ENCODE measurements at places on chromosomes 6 and 20.

DNA sequence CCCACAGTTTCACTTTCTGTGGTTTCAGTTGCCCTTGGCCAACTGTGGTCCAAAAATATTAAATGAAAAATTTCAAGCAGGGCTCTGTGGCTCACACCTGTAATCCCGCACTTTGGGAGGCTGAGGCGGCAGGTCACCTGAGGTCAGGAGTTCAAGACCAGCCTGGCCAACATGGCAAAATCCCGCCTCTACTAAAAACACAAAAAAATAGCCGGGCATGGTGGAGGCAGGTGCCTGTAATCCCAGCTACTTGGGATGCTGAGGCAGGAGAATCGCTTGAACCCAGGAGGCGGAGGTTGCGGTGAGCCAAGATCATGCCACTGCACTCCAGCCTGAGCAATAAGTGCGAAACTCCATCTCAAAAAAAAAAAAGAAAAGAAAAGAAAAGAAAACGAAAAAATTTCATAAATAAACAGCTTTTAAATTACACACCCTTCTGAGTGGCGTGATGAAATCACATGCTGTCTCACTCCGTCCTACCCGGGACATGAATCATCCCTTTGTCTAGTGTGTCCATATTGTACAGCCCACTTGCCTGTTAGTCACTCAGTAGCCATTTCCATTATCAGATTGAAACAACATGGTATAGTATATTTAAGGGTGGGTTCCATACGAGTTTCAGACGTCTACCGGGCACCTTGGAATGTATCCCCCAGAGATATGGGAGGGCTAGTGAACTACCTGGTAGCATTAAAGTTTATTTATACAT, 11.7 kb downstream of the PTPRK start:
- DNase-seq: peak; percentile 96

- no peak for DNase-seq
These were observed 214.4 kb downstream of the ERMARD start for GRCh38 chr6:169965657-169966311.

- DNase-seq: peak; percentile 95
These were observed 2.5 kb downstream of the TNFRSF6B start for GRCh38 chr20:63698739-63699465.

- no peak for DNase-seq
These were observed 297.3 kb upstream of the IRAK1BP1 start for GRCh38 chr6:78570044-78570443.

DNA sequence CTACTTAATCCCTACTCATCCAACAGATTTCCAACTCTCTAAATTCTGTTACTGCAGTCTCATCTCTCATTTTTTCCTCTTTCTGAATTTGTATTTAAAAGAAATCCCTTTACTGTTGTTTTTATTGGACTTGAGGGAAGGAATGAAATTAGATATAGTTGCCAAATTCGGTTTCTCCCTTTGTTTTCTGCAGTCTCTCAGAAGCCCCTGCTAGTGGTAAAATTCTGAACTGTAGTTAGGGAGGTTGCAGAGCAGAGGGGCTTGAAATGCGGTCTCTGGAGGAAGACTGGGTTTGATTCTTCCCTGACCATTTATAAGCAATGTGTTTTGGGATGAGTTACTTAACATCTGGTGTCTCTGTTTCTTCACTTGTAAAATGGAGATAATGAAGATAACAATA, 106.3 kb upstream of the TBX18 start:
- DNase-seq: no peak

- DNase-seq: no peak
These were observed 123.5 kb upstream of the SAMD5 start for GRCh38 chr6:147384737-147385710.

DNA sequence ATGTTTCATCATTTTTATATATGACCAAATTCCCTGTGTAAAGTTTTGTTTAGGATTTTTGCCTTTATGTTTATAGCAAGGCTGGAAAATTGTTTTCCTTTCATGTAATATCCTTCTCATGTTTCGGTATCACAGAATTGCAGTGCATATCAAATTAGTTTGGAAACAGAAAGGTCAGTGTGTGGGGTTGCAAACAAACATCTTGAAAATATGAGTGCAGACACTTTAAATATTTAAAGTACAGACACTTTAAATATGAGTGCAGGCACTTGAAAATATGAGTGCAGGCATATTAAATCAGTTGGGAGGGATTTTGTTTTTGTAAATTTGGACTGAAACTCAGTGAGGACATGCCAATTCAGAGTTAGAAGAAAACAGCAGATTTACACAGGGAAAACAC, 6.5 kb downstream of the SLPI start:
- no peak for DNase-seq

DNA sequence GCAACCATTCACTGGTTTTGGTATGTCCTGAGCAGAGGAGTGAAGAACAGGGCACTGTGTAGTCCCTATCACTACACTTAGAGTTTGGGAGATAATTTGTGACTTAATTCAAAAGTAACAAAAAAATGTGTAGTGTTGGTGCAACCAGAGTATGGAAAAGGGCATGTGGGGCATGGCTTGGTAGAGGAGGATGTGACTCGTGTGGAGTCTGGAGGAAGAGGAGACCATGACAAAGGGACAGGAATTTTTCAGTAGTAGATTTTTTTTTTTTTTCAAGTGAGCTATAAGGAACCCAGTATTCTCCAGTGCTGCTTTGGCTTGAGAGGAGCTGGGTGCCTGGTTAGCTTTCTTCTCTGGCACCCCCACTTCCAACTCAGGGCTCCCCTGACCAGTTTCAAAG, 5.1 kb downstream of the MTRES1 start:
- peak; percentile 51 for DNase-seq

DNA sequence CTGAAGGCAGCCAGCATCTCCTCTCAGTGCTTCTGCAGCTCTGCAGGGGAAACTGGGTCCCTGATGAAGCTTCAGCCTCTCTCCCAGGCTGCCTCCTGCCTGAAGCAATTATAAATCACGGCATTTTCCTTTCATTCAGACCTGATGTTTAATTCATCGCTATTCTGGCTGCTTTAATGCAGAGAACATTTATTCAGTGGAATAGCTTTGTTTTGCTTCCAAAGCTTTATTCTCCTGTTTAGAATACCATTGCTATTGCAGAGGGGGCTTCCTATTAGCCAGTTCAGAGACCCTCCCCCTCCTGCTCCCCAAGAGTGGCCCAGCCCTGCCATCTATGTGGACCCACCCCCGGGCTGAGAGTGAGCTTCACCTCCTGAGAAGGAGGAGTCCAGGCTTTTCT, 255.6 kb downstream of the LRFN2 start:
- DNase-seq: no peak

DNA sequence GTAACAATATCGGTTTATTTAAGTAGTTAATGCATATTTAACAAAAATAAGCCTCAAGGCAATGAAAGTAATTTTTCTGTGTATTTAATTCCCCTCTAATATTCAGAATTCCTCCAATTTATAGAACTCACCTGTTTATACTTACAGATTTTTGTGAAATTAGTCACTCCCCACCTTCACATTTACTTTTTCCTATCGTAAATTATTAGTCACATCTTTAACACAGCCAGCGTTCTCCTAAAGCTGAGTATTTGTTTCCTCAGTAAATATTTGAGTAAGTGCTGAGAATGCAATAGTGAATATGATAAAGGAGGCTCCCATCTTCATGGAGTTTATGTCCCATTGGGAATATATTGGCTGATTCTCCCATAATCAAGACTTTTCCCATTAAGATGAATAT, 88.0 kb downstream of the SYCP2 start:
- no peak for DNase-seq

- no peak for DNase-seq
These were observed 29.3 kb downstream of the SNPH start for GRCh38 chr20:1295276-1295930.

DNA sequence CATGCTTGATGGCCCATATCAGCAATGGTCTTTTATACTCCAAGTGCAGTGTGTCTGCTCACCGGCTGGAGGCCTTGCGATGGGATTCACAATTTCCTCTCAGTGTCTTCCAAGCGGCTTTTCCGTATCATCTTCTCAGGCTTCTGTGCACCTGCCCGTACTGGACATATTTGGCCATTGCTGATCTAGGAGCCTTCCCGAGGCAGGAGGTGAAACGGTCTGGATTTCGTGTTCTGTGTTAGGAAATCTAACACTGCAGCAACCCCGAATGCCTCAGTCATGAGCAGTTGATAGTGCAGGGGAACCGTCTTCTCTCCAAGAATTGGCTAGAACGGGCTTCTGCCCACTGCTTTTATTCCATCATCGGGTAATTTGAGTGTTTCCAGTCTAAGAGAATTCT, 60.5 kb downstream of the PPP1R14C start:
- no peak for DNase-seq

- peak; percentile 87 for DNase-seq
These were observed 97.4 kb downstream of the OR2B2 start for GRCh38 chr6:27814665-27815424.

GRCh38 chr6:90285611-90286381, 10.8 kb downstream of the BACH2 start:
- peak; percentile 86 for DNase-seq

- DNase-seq: peak; percentile 37
These were observed 48.4 kb upstream of the EZR start for GRCh38 chr6:158867381-158868121.

GRCh38 chr6:8432614-8433013, 2.7 kb downstream of the SLC35B3 start:
- no peak for DNase-seq

DNA sequence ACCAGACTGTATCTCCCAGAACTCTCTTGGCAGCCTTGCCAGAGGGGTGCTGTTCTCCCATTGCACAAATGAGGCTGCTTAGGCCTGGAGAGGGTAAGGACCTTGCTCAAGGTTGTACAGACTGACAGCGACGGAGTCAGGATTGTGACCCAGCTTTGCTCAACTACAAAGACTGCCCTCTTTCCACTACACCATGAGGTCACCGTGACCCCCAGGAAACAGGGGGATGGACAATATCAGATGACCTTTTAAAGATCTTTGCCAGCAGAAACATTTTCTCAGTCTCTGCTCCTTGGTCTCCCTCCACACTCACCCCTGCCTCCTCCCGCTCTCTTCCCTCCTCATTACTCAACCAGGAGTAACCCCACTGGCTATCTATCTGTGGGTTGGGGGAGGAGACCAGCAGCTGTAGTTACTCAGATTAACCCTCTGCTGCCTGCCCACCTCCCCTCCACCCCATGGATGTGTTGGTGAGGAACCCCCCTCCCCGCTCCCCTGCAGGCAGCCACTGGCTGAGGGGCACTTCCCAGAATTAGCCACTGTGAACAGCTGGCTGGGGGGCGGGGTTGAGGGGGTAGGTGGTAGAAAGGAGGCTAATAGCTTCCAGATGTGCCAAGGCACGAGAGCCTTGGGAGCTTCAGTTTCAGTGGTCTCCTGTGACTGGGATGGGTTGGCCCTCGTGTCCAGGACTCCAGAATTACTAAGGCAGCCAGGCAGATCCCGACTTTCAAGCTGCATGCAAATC, 26.9 kb upstream of the MRPS18A start:
- no peak for DNase-seq

DNA sequence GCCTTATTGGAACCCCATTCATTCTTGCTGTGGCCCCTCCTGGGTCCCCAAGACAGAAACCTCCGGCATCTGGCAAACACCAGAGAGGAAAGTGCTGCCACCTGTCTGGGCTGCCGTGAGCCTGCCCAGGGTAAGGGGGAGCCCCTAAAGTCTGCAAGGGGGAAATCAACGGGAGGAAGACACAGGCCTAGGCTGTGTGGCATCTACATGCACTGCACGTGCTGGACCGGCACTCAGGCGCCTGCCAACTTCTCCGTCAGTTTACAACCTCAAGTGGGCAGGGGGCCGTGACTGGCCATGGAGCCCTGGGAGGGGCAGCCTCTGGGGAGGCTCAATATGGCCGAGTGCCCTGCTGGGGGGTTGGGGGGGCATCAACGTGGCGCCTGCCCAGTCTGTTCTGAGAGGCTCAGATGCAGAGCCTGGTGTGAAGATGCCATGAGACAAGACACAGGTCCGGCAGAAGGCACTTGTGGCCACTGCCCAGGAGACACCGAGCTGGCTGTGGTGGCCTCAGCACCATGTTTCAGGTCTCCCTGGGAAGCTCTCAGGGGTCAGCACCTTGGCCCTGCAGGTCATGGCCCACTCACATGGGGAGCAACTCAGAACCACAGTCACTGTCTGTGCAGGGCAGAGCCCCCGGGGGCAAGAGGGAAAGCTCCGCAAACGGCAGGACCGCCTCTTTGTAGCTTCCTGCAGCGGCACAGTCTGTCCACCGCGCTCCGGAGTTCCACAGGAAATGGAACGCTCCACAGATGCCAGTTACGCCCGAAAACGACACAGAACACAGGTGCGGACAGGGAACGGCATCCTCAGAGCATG, 8.4 kb downstream of the UCKL1 start:
- no peak for DNase-seq

- no peak for DNase-seq
These were observed 133.2 kb upstream of the HDGFL1 start for GRCh38 chr6:22436134-22436533.

GRCh38 chr6:44072959-44073611, 54.2 kb downstream of the MRPL14 start:
- peak; percentile 82 for DNase-seq

DNA sequence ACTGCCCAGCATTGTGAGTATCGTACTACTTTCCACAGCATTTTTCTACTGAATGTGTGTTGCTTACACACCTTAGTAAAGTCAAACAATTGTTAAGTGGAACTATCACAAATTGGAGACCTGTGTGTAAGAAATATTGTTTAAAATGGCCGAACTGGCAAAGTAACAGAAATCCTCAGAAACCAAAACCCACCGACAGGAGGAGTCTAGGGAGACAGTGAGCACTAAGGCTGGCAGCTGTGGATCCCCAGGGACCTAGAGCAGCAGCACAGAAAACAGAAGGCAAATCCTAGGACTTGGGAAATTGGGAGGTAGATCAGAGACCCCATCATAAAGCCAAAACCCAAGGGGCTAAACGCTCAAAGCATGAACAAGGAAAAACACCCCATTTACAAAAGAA, 69.9 kb downstream of the SESN1 start:
- no peak for DNase-seq

GRCh38 chr6:372336-372911, 19.1 kb upstream of the IRF4 start:
- no peak for DNase-seq

DNA sequence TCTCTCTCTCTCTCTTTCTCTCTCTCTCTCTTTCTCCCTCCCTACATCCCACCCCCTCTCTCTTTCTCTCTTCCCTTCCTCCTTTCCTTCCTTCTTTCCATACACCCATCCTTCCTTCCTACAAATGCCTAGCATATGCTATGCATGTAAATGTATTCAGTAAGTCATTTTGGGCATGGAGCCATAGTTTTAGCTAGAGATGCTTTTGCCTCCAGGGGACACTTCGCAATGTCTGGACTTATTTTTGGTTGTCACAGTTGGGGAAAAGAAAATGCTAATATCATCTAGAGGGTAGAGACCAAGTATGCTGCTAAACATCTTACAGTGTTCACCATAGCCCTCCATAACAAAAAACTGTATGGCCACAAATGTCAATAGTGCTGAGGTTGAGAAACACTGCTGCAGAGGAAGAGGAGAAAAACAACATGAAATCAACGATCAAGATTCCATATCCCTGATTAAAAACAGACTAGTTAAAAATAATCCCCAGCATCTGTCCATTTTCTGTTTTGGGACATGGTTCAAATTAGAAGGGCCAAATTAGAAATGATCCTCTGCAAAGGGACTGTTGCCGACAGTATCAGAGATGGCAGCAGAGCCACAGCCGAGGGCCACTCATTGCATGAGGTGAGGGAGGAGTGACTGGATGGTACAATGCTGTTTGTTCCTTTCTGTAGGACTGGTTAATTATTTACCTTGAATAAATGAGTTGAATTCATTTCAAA, 152.7 kb downstream of the SH3BGRL2 start:
- DNase-seq: no peak

All from M059J (cell line).